Stimulated activated CD8-positive, alpha-beta memory T cell treated with anti-CD3 and anti-CD28 coated beads, Interleukin-2, amount 100 ng/mL, for 1 hour (primary cell): ENCODE measurements at places on chromosomes 6 and 20.

DNA sequence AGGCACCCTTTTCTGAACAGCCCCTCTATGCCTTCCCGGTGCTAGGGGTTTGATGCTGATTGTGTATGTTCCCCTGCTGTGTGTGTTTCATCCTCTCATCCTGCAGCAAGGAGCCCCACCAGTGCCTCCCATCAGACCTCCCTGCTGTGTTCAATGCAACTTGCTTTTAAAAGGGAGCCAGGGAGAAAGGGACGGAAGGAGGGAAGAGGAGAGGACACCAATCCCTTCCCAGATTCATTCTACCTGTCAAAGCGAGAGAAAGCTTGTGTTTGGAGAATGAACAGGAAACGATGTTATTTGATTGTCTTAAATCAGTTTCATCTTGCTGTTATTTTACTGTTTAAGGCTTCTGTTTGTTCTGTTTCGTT lies 259.2 kb downstream of the ADGB start:
- DNase-seq = no peak

GRCh38 chr20:38609815-38610214 lies 8.2 kb downstream of the ARHGAP40 start:
- DNase-seq = no peak

- no peak for DNase-seq
These were observed 71.4 kb upstream of the CST7 start for GRCh38 chr20:24877652-24878051.

DNA sequence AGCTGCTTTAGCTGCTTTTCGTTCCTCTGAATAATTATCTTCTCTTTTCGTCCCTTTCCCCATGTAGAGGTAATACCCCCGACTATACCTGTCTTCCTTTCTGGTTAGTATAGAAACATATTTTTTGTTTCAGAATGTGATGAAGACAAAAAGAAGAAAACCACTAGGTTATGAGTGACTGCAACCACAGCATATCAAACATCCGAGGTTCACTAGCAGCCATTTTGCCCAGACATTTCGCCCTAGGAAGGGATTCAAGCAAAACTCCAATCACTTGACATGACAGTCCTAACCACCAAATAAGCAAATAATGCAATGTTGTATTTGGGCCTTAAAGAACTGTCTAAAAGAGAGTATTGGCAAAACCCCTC lies 9.4 kb downstream of the SNX5 start:
- DNase-seq = no peak

GRCh38 chr6:122200440-122200839 lies 199.0 kb upstream of the HSF2 start:
- no peak for DNase-seq

DNA sequence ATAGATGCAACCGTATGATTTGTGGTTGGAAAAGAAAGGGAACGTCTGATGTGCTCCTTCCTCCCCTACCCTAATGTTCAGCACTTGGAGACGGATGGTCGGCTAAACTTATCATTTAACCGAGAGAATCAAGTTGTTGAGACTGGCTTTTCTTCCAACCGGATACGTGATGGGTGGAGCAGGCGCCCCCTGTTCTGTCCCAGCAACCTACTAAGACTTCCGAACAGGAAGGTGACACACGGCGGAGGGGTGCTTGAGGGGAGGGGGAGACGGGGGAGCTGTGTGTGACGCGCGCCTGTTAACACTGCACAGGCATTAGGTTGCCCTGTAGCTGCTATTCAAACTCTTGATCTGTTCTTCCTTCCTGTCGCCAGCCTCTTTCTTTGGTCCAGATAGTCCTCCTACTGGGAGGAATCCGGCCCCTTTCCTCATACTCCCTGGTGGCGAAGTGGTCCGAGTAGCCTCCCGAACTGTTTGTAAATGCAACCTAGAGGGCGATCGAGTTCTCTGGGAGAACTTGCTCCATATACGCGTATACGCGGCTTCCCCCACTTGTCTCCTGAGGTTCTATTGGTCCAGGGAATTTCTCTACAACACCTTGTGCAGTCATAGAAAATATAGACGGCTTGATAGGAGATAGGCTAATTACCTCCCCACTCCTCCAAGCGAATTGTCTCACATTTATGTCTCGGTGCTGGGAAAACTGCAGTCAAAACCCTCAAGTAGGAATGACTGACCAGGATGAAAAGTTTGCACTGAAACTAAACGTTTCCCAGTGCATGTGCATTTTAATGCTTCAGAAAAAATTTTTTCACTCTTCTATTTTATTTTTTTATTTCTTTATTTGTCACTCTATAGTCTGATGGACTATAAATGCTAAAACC lies 126.0 kb upstream of the SLC2A12 start:
- peak; percentile 67 for DNase-seq
